ENCODE measurements at places on chromosomes 4 and X.

GRCh38 chr4:22869235-22869634 is 176.5 kb downstream of the GBA3 start:
- no peak for DNase-seq

GRCh38 chrX:74949717-74950116 is 24.5 kb upstream of the NEXMIF start:
- DNase-seq, result no peak

DNA sequence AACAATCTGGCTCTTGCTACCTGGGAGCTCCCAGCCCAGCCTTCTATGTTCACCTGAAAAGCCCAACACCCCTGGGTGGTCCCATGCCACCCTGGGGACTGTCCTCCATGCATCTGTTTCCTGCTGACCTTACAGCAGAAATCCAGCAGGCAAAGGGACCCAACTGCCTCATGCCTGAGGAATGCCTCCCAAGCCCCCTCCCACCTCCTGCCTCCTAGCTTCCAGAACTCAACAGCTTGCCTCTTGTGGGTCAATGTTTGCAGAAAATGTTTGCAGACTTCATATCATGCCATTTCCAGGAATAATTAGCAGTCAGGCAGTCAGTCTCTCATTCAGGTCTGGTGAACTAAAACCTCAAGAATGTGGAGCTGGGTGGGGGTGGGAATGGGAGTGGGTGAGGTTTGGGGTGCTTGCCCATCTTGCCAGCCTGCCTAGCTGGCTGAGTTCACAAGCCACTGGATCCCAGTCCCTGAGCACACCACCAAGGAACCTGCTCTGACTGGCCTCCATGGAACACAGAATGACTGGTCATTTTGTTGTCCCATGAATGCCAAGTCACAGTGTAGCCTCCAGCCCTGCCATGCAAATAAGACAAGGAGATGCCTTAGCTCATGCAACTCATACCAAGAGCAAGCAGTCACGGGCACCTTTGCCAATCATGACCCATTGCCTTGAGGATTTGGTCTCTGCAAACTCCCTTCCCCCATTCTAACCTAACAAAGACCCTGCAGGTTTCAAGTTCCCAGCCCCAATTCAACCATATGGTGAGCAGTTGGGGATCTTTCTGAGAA is 12.1 kb upstream of the PLAC1 start:
- DNase-seq, result peak; percentile 66

DNA sequence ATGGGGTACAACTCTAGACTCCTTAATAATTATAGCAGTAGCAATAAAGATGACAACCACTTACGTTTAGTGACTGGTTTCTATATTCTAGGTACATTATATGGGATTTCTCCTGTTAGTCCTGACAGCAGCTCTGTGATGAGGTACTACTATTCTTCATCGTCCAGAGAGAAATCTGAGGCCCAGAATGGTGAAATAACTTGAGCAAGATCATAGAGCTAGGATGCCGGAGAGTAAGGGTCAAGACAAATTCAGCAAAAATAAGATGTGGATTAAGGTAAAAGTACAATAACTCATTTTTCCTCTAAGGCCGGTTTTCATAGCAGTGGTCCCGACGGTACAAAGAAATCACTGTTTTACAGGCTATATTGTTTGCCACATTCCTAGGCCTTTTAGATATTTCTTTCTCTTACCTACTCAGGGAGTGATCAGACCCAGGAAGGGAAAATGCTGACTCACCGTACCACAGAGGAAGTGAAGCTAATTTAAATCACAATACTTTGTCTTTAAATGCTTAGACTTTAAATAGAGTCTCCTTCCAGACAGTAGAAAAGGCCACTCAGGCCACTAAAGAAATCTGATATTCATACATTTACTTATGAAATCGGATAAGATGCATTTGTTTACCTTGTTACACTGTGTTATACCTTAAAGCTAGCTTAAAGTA is 2023.0 kb upstream of the AGA start:
- DNase-seq, result no peak

DNA sequence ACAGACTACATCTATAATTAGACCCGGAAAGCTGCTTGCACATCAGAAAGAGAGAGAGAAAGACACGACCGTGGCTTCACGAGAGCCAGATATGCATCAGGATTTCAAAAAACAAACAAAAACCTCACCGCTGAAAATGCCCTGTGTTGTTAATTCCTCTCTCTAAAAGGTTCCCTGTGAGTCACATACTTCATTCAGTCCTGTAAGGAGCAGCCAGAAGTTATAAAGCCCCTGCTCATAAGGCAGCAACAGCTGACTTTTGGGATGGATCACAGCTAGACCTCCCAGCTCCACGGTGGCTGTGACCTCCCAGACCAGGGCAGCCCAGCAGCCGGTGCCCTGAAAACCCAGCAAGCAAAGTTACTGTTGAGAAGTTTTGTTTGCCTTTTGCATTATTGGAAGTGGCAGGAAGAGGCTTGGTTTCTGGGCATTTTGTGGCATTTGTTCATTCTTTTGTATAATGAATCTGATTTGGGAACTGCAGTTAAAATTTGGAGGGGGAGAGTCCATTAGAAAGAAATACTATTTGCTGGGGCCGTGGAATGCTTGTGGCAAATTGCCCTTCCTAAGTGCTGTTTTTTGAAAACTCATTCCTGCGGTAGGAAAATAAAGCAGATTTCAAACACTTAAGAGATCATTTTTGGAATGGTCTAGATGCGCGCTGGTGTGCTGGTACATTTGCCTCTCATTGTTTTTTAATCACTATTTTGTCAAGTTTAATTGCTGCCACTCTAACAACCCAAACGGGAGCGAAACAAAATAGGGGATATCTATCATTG is 520.4 kb downstream of the BCOR start:
- no peak for DNase-seq

- no peak for DNase-seq
Observed at GRCh38 chrX:9148615-9149399, 114.9 kb upstream of the FAM9B start.

- DNase-seq, result no peak
Observed at GRCh38 chr4:38671592-38671940, 7.6 kb downstream of the KLF3 start.

DNA sequence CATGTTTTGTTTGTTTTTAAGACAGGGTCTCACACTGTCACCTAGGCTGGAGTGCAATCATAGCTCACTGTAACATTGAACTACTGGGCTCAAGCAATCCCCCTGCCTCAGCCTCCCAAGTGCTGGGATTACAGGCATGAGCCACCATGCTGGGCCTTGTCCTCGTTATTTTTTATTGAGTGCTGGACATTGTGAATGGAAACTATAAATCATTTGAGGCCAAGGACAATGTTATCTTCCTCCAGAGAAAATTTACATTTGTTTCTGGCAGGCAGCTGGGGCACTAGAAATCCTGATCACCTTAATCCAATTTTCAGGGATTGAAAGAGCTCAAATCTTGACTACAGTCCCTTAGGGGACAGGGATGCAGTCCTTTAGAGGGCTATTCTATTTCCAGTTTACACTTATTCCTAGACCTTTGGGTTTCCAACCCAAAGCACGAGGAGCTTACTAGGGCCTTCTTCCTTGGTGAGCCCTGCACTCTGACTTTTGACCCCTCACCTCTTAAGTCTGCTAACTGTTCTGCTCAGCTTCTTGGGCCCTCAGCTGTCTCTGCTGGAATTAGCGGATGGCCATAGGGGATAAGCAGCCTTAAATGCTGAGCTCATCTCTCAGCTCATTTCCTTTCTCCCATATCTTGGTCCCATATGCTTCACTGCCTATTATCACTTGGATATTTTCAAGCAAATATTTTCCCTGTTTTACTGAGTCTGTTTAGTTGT is 23.0 kb upstream of the PDZD4 start:
- DNase-seq, result peak; percentile 34

DNA sequence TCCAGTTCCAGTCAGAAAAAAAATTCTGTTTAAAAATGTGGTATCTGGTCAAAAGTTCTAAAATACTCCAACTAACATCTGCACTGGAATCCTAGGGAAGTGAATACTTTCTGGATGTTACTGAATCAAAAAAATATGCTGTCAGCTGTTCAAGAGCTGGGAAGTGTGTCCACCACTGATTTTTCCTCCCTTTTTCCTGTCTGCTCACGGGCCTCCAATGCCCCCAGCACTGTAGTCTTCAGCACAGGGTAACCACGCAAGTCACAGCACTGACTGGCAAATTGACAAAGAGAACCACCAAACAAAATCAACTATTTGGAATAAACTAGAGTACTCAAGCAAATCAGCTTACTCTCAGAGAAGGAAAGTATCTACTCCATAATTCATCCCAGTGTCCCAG is 9.9 kb downstream of the VEGFC start:
- DNase-seq, result no peak

DNA sequence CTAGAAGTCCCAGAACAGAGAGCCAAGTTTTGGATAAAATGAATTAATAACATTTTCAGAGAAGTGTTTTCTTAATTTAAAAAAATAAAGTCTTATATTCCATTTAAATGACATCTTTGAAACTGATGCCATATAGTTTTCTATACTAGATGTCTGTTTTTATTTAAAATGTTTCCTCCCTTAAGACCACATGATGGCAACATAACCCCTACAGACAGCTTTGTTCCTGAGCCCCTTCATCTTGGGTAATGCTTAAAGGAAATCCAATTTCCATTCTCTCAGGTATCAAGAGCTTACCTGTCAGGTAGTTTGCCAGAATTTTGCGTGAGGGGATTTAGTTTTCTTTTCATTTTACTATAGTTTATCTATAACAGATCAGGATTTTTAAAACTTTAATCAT is 181.4 kb upstream of the UGT8 start:
- DNase-seq, result no peak

DNA sequence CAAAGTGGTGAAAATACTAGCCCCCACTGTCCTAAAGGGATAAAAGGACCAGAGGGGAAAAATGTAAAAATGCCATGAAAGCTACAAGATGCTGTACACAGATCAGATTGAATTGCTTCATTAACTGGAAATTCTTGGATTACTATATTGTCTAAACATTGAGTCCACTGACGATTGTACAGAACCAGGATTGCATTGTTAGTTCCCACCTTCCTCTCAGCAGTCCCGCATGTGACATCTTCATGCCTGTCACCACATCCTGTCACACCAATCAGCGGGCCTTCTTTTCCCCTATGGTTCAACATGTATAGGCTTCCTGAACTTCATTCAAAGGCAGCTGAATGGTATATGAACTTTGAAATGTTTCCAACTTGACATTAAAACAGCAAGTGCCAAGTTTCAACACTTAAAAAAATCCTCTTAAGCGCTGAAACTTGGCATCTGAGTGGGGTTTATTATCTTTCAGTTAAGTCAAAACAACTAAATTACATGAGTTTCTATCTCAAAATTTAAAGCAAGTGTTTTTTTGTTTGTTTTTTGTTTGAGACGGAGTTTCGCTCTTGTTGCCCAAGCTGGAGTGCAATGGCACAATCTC is 24.6 kb downstream of the ZRSR2 start:
- DNase-seq, result no peak

DNA sequence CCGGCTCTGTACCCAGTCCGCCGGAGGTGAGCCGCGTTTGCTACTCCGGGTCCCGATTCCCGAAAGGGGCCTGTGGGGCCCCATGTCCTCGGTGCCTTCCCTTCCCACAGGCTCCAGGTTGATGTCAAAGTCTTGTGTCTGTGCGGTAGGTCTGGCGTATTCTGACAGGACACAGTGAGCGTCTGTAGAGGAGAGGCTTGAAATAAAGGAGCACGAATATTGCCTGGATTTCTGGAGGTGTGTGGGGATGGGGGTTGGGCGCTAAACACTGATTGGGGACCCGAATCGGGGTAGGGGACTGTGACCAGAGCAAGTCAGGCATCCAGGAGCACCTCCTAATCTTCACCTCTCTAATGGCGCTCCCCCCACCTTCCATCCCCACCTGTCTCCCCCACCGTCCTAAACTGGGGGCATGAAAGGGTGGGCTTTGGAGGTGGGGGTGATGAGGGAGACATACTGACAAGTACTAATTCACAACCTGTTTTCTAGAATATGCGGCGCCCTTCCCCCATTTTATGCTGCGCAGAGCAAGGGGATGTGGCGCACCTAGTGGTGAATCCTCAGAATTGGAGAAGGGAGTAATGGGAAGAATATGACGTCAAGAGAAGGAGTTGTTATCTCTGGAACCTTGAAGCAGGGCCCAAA is 855 bp downstream of the GPRASP2 start:
- DNase-seq, result peak; percentile 25

DNA sequence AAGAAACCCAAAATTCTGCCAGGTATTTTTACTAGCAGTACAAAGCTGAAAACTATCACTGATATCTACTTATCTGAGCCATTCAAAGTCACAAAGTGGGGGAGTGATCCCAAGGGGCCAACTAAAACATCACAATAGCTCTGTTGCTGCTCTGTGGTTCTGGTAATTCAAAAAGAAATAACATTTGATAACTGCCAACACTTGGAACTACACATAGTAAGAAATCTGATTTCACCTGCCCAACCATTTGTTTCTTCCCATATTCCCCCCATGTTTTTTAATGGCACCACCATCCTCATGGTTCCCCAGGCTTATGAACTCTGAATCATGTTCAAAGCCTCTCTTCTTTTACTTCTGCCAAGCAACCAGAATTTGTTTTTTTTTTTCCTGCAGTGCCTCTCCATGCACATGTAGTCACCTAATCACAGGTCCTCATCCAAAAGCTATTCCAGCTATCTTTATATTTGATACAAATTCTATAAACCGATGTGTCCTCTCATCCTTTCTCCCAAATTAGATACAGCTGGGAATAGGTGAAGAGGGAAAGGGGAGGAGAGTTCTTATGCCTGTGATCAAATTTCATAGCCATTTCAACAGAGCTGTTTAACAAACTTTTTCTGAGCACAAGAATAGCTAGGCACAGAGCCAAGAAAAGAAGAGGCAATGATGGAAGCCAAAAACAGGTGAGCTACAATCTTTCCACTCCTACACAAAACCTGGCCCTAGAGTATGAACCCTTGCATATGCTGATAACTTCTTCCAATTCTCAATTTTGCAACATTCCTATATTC is 7.7 kb downstream of the AMMECR1 start:
- no peak for DNase-seq

GRCh38 chr4:42048394-42048793 is 58.1 kb downstream of the SLC30A9 start:
- no peak for DNase-seq

DNA sequence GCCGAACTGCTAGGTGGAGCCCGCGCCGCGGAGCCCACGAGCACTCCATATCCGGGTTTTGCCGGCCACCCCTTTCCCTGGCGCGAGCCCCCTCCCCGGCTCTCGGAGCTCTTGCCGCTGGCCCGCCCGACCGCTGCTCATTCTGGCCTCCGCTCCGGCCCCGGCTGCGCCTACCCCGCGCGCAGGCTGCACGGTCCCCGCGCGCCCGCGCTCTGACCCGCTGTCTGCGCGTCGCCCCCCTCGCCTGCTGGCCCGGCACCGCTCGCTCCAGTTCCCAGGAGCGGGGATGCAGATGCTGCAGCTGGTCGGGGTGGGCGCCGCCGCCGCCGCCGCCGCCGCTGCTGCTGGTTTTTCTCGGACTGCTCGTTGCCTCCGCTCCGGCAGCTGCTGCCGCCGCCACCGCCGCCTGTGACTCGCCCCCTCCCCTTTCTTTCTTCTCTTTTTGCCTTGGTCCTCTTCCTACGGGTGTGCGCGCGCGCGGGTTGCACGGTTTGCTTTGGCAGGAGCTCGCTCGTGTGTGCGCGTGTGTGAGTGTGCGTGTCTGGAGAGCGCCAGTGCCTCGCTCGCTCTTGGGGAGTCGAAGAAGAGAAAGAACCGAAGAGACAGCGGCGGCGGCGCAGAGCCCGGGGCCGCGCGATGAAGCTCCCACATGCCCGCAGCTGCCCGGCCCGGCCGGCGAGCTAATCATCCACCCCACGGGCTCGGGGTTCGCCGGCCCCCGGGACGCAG is at the start of gene ADGRL3:
Gene ADGRL3, plus strand, starts transcription at position 140 of the 729 bp plus-strand sequence.
- peak; percentile 37 for DNase-seq
